Glomerular endothelial cell (primary cell): ENCODE measurements at places on chromosomes 12 and 14. TPM values are rescaled to one million over a fixed set of nuclear protein-coding genes. Genes with fewer than 3 reads are reported as not detected.

GRCh38 chr14:32813401-32813800 is 125.3 kb upstream of the NPAS3 start:
- no peak for DNase-seq

DNA sequence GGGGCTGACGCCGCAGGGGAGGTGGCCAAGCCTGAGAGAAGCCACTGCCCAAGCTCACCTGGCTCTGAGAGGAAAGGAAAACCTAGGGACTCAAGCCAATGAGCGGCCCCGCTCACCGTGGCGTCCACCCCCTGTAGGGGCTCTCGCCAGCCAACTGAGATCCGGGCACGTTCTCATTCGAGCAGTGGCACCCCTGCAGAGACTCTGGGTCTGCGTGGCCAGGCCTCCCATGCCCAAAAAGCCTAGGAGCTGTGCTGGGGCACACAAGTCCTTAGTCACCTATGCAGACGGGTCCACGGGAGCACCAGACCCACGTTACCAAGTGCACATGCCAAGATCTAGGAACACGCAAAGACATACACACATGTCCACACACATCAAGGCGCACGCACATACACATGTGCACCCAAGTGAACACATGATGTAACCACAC is 106.2 kb downstream of the NCOR2 start:
- DNase-seq, result no peak

The OASL gene
- 0.39 and 2.4 TPM in 2 replicates for total RNA-seq

DNA sequence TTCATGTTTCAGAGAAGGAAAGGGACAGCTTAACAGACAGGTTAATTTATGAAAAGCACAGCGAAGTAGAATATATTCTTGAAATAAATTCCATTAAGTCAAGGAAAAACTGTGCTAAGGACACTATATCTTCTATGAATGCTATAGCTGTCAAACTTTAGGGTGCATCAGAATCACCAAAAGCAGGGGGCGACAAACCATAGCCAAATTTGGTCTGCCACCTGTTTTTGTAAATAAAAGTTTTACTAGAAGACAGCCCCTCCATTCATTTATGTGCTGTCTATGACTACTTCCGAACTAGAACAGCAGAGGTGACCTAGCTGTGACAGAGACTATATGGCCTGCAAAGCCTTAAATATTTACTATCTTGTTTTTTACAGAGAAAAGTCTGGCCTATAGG is 25.9 kb downstream of the PPP4R3A start:
- no peak for DNase-seq

GRCh38 chr12:88579601-88580050 is 645 bp downstream of the KITLG start:
- no peak for DNase-seq

The VPS37B gene
- total RNA-seq, result 49.3 and 66.9 TPM in 2 replicates

The HOXC4 gene
- 0.10 and 0.47 TPM in 2 replicates for total RNA-seq

DNA sequence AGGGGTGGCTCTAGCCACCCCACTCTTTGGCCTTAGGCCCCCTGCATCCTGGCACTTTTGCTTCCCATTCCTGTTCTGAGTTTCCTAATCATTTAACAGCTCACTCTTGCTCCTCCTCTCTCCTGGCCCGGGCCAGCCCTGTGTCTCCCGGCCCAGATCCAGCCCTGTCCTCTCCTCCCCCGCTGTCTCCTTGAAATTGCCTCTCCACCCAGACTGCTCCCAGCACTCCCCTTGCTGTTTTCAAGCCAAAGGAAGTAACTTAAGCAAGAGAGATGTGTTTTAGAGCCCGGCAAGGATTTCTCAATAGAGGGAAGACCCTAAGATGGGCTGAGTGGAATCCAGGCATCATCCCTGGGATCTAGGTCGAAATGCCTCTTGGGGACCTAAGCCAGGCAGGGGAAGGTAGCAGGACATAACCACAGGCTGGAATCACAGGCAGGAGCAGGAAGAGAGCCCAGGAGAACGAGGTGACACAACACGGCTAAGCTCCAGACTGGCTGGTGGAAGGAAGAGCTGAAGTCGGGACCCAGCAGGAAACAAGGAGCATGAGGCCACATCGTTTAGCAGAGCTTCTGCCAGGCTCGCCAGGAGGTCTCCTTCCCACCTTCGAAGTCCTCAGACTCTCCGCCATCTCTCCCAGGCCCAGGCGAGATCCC is 2.0 kb upstream of the LRP1-AS start:
- DNase-seq, result no peak

DNA sequence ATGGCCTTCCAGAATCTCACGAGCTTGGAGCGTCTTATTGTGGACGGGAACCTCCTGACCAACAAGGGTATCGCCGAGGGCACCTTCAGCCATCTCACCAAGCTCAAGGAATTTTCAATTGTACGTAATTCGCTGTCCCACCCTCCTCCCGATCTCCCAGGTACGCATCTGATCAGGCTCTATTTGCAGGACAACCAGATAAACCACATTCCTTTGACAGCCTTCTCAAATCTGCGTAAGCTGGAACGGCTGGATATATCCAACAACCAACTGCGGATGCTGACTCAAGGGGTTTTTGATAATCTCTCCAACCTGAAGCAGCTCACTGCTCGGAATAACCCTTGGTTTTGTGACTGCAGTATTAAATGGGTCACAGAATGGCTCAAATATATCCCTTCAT is 92.2 kb downstream of the FLRT2 start:
- no peak for DNase-seq

The IRAK3 gene
- total RNA-seq, result 2.9 and 5.0 TPM in 2 replicates

The SNX6 gene
- 161 and 256 TPM in 2 replicates for total RNA-seq

The PMCH gene
- not detected in 2 replicates for total RNA-seq

DNA sequence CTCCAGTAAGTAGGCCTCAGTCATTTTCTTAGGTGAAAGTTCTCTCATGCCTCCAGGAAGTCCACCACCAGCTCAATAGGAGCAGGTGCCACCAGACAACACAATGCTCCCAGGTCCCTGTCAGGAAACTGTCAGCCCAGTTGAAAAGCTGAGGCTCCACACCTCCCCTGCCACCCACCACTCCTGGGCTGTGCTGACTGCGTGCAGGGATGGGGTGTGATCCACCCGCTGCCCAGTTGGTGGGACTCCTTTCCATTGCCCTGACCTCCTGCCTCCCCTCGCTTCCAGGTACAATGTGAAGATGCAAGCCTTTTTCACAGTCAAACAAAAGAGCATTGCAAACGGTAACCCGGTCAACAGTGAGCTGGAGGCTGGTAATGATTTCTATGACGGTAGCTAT is 64.8 kb upstream of the RIN3 start:
- no peak for DNase-seq

DNA sequence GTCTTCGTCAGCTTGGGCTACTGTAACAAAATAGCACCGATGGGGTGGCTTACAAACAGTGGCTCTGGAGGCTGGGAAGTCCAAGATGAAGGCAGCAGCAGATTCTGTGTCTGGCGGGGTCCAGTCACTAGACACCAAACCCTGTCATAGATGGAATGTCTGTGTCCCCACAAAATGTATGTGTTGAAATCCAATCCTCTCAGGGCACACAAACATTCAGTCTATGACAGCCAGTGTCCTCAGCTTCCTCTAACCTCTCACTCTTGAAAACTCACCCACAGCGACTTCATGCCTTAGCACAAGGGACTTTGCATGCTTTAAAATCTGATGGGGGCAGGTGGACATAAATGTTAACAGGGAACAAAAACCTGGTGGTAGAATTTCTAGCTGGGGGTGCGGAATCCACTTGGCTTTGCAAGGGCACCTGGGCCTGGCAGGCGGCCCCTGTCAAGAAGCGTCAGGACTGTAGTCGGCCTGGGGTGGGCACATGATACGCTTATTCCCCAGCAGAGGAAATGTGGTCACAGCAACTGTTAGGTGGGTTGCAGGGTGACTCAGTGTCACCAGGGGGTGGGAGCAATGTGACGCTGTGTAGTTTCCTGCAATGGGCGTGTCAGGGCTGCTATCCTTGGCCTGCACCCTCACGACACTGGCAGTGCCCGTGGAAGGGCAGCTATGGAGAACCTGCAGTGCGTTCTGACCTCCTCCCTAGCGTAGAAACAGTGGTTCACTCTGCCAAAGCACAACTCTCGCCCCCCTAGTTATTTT is 17.7 kb downstream of the RIN3 start:
- no peak for DNase-seq

- DNase-seq, result no peak
Observed at GRCh38 chr12:123363740-123364531, 711 bp downstream of the SBNO1 start.

- DNase-seq, result no peak
Observed at GRCh38 chr14:72942934-72943333, 16.7 kb downstream of the DCAF4 start.

DNA sequence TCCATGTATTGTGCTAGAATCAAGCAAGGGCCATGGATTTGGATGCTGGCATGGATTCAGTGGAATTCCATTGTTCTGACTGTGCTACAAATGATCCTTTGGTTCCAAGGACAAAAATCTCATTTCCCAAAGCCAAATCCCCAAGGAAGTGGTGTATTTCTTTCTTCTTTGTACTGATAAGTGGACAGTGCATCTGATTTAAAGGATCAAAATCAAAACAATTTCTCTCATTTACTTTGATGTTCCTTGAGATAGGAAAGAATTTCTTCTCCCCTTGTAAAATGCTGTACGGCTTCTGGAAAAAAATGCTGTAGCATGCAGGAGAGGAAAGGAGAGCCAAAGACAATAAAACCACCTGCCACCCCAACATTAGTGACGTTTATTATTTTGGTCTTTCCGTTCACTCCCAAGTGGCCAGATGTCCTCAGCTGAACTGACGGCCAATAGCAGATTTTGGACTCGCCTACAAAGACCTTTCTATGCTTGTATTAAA is 185.7 kb downstream of the PRKD1 start:
- DNase-seq, result peak; percentile 73

DNA sequence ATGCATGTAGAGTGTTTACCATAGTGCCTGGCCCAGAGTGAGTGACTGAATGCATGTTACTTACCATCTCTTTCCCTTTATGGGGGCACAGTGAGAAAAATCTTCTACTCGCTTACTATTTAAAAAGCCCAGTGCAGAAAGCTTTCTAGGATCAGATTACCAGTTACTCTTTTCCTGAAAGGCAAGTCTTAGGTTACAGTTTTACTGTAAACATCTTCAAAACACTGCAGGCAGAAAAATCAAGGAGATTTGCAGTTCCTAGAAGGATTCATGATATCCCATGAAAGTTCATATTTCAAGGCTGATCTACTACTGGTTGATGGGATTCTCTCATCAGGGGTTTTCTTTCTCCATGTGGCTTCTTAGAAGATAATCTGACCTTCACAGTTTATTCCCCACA is 29.3 kb upstream of the DAAM1 start:
- DNase-seq, result no peak

DNA sequence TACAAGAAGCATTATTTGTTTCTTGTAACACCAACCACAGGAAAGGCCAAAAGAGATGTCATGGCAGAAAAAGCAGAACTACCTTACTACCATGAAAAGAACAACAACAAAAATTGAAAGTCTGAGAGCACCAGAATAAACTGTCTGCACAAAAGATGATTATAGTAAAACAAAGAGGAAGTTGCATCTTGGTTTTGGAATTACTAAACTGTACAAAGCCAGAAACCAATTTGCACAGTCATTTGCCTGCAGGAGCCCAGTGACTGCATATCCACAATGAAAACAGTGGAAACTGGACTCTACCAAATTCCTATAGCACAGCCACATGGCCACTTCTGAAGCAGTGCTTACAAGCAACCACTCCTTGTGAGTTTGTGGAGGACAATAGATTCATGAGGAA is 276.2 kb downstream of the SSPN start:
- DNase-seq, result no peak

- no peak for DNase-seq
Observed at GRCh38 chr12:13780453-13780852, 200.9 kb downstream of the GRIN2B start.
